Right hindlimb (tissue), 1 donor: ENCODE measurements at places on chromosomes 3 and 15.

GRCh38 chr3:81005992-81006391, 755.5 kb downstream of the GBE1 start:
- no peak for DNase-seq

GRCh38 chr3:54349231-54349652, 226.9 kb downstream of the CACNA2D3 start:
- no peak for DNase-seq

DNA sequence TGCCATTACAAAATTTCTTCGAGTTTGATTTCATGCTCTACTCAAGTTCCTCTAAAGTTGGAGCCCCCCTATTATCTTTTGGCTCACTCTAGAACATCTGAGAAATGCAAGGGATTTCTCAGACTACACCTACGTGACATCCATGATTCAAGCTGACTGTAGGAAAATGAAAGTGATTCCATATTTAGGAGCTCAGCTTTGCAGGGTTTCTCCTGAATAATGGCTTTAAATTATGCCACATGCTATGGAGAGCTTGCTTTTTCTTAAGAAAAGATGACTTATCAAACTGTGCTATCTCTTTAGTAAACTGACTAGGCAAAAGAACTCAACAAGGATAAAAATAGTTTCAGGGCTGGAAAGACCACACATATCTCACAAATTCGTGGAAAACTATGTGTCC, 292.1 kb downstream of the LSAMP start:
- no peak for DNase-seq

GRCh38 chr3:165835431-165835830, 1.8 kb downstream of the BCHE start:
- DNase-seq, result no peak

DNA sequence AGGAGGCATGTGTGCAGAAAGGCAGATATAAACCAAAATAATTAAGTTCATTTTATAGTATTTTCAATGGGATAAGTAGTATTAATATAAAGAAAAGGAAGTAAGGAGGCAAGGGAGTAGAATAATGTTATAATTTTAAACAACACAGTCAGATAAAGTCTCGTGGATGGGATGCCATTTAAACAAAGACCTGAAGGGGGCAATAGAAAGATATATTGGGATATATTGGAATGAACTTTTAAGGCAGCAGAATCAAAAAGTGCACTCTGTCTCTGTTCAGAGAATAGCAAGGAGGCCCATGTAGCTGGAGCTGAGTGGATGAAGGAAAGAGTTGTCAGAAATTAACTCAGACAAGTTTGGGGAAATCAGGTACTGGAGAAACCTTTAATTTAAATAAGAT, 158.7 kb downstream of the CGGBP1 start:
- no peak for DNase-seq

- no peak for DNase-seq
Observed at GRCh38 chr15:60005352-60006202, 1.5 kb downstream of the FOXB1 start.

GRCh38 chr15:72230197-72231065, 559 bp downstream of the PKM start:
- DNase-seq, result peak; percentile 96

- DNase-seq, result no peak
Observed at GRCh38 chr3:52025453-52025852, 29.8 kb upstream of the RPL29 start.

DNA sequence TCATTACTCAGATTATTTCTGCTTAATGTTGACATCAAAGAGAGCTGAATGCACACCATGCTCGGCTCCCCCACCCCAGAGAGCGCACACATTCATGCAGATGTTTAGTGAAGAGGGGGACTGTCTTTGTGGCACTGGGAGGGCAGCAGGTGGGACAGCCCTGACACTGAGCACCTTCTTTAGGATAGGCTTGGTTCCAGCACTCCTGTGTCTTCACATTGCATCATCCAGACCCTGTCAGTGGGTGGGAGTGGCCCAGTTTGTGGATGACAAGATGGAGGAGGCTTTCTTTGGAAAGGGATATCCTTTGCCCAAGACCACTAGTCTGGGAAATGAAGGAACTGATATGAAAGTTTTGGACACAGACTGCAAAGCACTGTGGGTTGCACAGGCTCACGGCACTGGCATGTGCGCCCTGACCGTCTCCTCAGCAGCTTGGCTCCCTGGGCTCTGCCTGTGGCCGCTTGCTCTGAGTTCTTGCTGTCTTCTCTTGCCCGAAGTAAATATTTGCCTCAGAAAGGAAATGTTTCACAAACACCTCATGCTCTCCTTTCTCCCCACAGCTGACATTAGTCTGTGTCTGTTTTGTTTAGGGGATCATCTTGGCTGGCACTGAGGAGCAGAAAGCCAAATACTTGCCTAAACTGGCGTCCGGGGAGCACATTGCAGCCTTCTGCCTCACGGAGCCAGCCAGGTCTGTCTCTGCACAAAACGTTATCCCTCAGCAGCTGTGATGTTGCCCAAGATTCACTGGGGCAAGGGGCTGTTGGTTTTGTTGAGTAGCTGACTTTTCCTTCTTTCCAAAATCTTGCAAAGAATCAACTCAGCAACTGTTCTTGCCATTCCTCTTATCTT, 16.6 kb downstream of the ACAD9 start:
- DNase-seq, result no peak

DNA sequence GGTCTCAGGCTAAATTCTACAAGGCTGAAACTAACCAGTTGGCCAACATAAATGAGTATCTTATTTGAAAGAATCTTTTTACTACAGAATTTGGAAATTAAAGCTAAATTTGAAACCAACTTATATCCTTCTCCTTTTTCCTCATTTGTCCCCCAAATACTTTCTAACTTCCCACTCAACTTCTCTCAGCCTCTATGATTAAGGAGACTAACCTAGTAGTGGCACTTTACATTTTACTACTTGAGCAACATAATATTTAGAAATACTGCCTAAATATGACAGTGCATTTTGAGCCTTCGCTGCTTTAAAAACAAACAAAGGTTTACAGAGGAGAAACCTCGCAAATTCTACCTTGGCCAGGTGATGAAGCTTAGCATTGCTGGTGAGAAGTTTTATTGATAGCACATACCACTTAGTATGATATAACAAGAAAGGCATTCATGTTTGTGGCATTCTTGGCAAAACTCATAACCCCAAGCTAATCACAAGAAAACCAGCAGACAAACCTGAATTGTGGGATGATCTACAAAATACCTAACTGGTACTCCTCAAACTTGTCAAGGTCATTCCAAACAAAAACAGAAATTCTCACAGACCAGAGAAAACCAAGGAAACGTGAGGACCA, 432.1 kb upstream of the CFAP20DC start:
- DNase-seq, result no peak

DNA sequence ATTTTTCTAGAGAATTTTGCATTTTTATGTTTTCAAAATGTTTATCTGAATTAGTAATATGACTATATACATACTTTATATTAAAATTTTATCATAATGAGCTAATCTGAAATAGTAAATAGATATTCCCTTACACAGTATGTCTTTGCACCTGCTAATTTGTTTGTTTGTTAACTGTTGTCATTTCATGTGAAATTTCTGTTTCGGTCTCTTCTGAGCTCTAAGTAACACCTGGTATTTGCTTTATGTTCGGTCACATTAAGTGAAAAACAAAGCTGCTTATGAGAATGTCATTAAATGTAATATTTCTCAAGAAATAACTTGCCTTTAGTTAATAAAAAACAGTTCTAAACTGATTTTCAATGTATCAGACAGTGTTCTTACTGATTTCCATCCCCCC, 61.1 kb downstream of the FNDC3B start:
- no peak for DNase-seq

DNA sequence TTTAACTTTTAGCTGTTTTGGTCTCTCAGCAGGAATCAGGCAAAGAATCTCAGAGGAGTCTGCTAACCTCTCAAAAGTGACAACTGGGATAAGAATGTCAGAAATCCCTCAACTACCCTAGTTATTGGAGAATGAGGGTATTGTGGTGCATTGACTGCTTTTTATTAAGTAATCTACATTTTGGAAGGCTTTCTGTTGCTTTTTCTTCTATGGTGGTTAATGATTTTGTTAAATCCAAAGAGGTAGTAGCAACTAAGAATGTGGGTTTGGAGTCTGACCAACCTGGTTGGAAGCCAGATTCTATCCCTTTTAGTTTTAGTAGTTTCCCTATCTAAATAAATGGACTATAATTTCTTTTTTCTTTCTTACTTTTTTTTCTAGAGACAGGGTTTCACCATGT, 94.7 kb upstream of the RNF7 start:
- no peak for DNase-seq

GRCh38 chr3:9169956-9170850, 79.2 kb downstream of the SRGAP3 start:
- no peak for DNase-seq

DNA sequence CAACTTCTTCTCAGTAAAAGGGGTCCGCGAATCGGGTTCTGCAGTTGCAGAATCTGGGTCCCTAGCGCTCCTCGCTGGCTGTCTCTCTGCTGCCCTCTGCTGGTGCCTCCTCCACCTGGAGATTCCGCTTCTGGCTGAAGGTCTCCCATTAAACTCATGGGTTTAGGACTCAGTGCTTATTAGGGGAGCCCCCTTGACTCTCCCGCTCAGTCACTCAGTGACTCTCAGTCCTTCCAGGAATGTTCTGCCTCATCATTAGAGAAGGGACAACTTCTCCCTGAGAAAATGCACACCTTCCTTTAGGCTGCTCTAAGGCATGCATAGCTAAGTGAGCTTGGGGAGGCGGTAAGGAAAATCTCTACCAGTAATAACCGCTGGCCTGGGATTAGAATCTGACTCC, 7.1 kb downstream of the CPN2 start:
- DNase-seq, result peak; percentile 80

DNA sequence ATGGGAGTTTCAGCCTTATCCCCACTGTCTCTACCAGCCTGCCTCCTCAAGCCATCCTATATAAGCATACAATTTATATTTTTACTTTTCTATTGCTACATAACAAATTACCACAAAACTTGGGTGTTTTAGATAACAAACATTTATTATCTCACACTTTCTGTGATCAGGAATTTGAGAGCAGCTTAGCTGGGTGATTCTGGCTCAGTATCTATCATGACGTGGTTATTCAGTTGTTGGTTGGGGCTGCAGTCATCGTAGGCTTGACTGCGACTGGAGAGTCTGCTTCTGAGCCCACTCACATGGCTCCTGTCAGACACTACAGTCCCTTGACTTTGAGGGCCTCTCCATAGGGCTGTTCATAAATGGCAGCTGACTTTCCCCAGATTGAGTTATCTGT, 20.7 kb downstream of the PARP15 start:
- no peak for DNase-seq
